ENCODE measurements at places on chromosomes 7 and 10.
A peak's percentile ranks its signal among the peaks of the same experiment; 100 is the strongest.

DNA sequence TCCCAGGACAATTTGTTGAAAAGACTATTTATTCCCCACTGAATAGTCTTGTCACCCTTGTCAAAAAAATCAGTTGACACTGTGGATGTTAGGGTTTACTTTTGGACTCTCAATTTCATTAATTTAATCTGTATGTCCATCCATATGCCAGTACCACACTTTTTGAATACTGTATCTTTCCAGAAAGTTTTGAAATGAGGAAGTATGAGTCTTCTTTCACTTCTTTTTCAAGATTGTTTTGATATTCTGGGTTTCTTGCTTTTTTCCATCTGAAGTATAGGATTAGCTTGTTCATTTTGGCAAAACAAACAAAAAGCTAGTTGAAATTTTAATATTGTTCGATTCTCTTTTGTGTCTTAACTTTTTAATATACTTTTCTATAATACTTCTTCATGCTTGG lies 21.7 kb downstream of the KLHDC10 start:
- no peak for DNase-seq

GRCh38 chr10:84264611-84265141 lies 19.8 kb downstream of the RGR start:
- DNase-seq = peak; percentile 44

DNA sequence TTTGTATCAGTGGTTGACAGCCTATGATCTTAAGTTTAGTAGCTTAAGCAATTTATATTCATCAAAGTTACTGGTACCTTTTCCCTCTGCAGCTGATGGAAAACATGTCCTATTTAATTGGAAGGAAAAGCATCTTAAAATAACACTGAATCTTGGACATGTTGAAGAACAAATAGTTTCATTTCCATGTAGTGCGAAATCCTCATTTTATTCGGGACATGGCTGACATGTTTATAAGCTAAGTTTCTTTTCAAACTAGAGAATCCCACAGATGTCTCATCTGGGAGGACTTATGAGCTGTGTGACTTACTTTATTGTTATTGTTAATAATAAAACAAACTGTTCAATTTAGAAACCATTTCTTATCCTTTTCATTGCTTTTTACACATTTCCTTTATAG lies 461.0 kb downstream of the SUGCT start:
- DNase-seq = no peak

GRCh38 chr7:31979690-31980330 lies 90.4 kb downstream of the PDE1C start:
- DNase-seq = no peak

GRCh38 chr10:93752761-93753160 lies 5.0 kb upstream of the LGI1 start:
- DNase-seq = no peak

DNA sequence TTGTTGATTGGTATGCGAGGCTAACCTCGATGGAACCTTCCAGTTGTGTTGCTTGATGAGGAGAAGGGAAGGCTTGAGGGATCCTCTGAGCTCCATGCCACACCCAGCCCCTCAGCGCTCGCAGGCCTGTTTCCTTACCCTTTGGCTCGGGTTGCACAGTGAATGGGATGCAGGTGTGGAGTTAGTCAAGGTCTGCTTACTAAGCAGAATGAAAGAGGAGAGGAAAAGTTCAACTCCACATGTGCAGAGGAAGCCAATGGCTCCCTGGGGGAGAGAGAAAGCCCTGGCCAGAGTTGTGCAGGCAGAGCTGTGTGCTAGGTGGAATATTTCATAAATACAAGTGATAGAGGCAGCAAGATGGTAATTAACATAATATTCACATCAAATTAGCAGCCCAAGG lies 85.5 kb downstream of the JCAD start:
- DNase-seq = no peak

GRCh38 chr10:121823993-121824463 lies 103.8 kb downstream of the ATE1 start:
- no peak for DNase-seq

DNA sequence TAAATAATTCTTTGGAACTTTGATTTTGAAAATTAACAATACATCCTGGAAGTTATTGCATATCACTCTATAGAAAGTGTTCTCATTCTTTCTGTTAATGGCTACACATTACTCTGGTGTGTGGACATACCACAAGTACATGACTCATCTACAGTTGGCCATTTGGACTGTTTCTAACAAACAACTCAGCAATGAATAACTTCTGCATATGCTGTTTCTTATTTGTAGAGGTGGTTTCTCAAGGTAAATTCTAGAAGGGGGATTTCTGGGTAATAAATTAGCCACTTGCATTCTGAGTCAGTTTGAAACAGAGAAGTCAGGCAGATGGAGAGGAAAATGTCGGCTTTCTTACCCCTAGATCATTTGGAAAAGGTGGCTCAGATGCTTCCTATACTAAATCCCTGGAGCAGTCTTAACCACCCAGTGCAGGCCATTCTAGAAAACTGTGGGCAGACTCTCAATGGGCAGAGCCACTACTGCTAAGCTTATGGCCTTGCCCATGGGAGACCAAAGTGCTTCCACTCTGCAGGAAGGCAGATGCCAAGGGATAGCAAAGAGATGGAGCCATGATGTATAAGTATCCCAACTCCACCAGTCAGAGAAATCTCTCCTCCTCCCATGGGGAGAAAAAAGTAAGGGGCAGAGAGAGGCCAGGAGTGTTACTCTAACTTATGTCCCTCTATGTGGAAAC lies 194.0 kb upstream of the PLPP4 start:
- DNase-seq = no peak

Measured in activated CD8-positive, alpha-beta memory T cell treated with anti-CD3 and anti-CD28 coated beads for 48 hours (primary cell).